ENCODE measurements at places on chromosomes 13 and 19. TPM values are rescaled to one million over a fixed set of nuclear protein-coding genes. Genes with fewer than 3 reads are reported as not detected.

Gene SYCN
- 0.36 TPM for total RNA-seq

Gene CELF5
- total RNA-seq = 0.49 TPM

Gene ARHGAP35
- 26.4 TPM for total RNA-seq

Gene RNF113B
- not detected for total RNA-seq

Gene FBXO27
- total RNA-seq = 8.9 TPM

Gene VAV1
- 17.3 TPM for total RNA-seq

Gene JAK3
- 0.18 TPM for total RNA-seq

GRCh38 chr13:72853000-72853399, 71.1 kb downstream of the PIBF1 start:
- no peak for DNase-seq

DNA sequence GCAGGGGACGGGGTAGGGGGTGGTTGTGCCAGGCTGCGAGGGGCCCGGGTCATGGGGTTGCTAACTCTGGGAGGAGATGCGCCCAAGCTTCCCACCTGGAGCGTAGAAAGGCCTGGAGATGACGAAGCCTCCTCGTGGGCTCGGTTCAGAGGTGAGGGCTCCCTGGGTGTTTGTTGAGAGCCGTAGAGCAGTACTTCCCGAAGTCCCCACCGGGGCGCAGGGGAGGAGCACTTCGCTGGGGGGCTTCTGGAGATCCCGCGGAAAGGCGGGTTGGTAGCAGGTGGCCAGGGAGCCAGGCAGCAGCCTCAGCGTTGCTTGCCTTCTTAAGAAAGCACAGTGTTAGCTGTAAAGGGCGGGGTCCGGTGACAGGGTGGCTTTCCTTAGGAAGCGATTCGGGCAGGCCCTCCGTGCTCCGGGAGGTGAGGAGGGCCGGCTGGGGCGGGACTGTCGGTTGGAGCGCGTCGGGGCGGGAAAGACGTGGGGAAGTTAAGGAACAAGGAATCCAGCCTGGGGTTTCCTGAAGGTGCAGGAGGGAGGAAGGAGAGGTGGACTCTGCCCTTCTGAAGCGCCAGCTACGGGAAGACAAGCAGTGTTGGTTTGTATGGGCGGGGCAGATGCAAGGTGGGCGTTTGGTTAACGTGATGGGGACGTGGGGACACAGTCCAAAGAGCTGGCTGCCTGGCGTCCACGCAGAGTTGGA, 3.3 kb downstream of the VSTM2B start:
- no peak for DNase-seq

DNA sequence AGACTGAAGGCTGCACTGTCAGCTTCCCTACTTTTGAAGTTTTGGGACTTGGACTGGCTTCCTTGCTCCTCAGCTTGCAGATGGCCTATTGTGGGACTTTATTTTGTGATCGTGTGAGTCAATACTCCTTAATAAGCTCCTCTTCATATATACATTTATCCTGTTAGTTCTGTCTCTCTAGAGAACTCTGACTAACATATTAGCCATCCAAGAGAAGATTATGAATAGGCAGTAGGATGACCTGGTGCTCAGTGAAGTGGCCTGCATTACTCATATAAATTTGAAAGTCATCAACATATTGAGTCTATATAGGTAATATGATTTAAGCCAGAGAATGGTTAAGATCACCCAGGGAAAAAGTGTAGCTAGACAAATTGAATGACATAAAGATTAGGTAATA, 136.3 kb upstream of the UFM1 start:
- DNase-seq = no peak

GRCh38 chr19:57348136-57348535, 2.9 kb upstream of the ZNF304 start:
- no peak for DNase-seq

- DNase-seq = no peak
Measured at GRCh38 chr13:113117335-113117872, 5.2 kb upstream of the F10 start.

DNA sequence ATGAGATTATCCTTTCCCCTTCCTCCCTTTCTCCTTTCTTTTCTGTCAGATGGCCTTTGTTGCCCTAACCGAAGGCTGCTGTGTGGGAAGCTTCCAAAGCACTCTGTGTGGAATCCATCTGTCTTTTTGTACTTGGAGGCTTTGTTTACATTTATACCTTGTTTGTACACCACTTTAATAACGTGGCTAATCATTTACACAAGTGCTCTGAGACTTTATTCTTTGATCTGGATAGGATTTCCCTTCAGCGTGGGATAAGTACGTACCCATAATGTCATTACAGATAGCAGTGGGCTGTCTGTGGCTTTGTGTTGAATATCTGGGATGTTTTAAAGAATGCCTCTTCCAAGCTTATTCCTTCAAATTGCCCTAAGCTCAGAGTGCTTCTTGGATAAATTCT, 684.7 kb upstream of the SLITRK5 start:
- DNase-seq = peak; percentile 2

GRCh38 chr13:37442996-37443395, 155.6 kb downstream of the POSTN start:
- no peak for DNase-seq

- DNase-seq = no peak
Measured at GRCh38 chr13:50713523-50714248, 129.8 kb downstream of the DLEU7 start.

- DNase-seq = no peak
Measured at GRCh38 chr19:56097776-56098175, 23.3 kb downstream of the ZNF787 start.

- no peak for DNase-seq
Measured at GRCh38 chr13:48236528-48237353, 3.7 kb downstream of the ITM2B start.

DNA sequence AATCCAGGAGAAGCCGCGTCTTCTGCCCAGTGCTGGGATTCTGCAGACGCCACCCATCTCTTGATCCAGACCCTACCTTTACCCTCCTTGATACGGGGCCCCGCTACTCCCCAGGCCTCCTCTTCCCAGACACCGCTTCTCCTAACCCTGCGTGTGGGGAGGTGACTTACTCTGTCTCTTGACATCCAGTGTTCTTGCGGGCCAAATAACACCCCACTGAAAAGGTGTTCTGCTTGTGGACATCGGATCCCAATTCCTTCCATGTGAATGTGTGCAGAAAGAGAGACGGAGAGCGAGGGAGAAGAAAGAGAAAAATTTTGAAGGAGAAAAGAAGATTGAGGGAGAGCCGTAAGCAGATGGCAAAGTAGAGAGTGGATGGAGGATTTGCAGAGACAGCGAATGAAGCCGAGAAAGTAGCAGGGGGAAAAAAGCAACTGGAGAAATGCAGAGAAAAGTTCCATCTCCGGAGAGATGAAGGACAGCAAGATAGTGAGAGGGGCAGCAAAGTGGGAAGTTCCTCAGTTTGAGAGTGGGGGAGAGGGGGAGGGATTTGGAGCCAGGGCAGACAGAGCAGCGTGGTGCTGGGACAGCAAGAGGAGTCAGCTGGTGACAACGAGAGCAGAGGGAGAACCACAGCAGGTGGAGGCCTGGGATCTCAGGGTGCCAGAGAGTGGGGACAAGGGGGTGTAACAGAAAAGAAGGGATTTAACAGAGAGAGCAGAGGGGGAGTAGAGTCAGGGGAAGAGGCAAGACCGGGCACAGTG, 814 bp downstream of the ZNF480 start:
- no peak for DNase-seq

- no peak for DNase-seq
Measured at GRCh38 chr13:112684071-112684845, 5.6 kb upstream of the ATP11A start.

DNA sequence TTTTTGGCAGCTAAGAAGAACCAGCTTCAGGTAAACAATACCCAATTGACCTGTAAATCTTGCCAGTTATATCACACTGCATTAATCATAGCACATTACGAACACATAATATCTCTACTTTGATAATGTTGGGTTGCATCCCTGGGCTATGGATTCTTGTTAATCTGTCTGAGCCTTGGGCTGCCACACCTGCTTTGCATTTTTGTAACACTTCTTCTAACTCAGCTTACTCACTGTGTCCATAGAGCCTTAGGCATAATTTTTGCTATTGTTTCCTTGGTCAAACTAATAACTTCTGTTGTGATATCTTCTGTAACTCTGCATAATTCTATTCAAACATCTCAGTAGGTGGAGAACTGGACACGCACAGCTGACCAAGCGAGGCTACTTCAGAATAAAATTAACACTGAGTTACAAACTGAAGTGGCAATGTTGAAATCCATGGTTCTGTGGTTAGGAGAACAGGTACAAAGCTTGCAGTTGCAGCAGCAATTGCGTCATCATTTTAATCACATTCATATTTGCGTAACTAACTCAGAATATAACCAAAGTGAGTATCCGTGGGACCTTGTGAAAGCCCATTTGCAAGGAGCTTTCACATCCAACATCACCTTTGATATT, 6.4 kb downstream of the ZNF350 start:
- no peak for DNase-seq

Data from K562 (cell line).